Stimulated activated CD4-positive, alpha-beta T cell treated with anti-CD3 and anti-CD28 coated beads, Interleukin-15, amount 100 ng/mL, for 48 hours (primary cell): ENCODE measurements at places on chromosomes 5 and 9.

GRCh38 chr9:111598733-111599091, 735 bp downstream of the PTGR1 start:
- no peak for DNase-seq

- DNase-seq = no peak
Measured at GRCh38 chr9:124188331-124189110, 69.2 kb upstream of the NEK6 start.

DNA sequence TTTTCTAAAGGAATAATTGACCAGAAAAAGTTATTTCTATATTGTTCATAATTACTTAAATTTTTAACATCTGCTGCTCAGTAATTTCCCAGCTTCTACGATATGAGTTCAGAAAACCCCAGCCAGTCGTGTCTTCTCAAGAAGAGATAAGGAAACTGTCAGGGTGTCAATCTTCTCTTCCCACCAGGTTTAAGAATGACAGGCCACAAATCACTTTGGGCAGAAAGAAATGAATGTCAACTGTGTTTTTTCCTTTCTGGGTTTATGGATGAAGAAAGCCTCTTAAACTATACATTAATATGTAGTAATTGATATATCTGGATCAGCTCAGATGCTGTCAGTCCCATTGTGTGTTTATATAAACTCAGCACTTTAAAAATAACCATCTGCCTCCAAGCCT, 453.2 kb upstream of the NUDT12 start:
- no peak for DNase-seq

DNA sequence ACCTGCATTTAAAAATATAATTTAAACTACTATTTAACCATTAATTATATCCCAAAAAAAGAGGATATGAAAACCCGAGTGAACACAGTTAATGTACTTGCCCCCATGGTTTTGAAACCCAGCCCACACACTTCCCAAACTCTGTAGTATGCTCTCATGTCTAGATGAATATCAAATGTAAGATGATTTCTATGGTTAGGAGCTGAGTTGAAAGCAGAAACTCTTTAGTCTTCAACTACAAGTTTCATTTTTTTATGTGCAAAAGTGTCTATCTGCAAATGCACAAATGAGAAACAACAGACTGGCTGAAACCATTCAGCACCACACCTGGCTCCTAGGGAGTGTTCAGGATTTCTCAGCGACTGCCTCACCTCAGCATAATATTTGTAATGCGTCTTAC, 183.3 kb downstream of the SEMA5A start:
- no peak for DNase-seq

DNA sequence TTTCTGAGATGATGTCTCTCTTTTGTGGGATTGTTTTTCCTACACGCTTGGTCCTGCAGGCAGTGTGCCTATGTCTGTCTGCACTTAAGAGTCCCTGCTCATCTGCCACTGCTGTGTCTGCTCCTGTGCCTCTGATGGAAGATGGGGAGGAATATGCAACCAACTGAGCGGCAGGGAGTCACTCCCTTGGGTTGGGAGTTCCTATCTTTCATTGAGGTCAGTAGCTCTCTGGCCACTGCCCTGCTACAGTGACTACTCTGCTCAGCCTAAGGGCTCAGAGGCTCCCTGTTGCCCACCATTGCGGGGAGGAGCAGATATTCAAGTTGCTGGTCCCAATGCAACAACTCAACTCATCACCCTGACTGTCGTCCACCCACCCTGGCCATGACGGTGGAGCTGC, 13.4 kb upstream of the FAM163B start:
- no peak for DNase-seq

GRCh38 chr5:6026766-6027406, 351.5 kb downstream of the MED10 start:
- no peak for DNase-seq

- DNase-seq = no peak
Measured at GRCh38 chr5:98517560-98518366, 255.7 kb upstream of the RGMB start.

- peak; percentile 7 for DNase-seq
Measured at GRCh38 chr5:87020099-87020934, 247.4 kb upstream of the RASA1 start.
